Hair follicle dermal papilla cell (primary cell): ENCODE measurements at places on chromosomes 6 and 20. TPM values are rescaled to one million over a fixed set of nuclear protein-coding genes. Genes with fewer than 3 reads are reported as not detected.

Gene LIME1
- total RNA-seq: 4.5 and 4.6 TPM in 2 replicates

Gene BPIFB2
- total RNA-seq: not detected in 2 replicates

Gene VPS52
- 43.7 and 47.2 TPM in 2 replicates for total RNA-seq

Gene PPP1R3G
- total RNA-seq: 4.4 and 6.2 TPM in 2 replicates

Gene SSTR4
- total RNA-seq: 0.16 TPM in 1 of 2 replicates, not detected in the other

Gene SLC32A1
- not detected in 2 replicates for total RNA-seq

Gene TRAPPC3L
- total RNA-seq: 0.49 TPM in 1 of 2 replicates, not detected in the other

Gene CDKAL1
- total RNA-seq: 18.2 and 19.0 TPM in 2 replicates

Gene BCL2L1
- 77.1 and 98.5 TPM in 2 replicates for total RNA-seq

Gene SAMD10
- 0.49 TPM in 2 replicates for total RNA-seq

Gene POM121L2
- not detected in 2 replicates for total RNA-seq

Gene CRIP3
- not detected in 2 replicates for total RNA-seq

Gene RANBP9
- 35.3 and 45.8 TPM in 2 replicates for total RNA-seq

Gene MEI4
- under 0.01 TPM in 2 replicates for total RNA-seq

Gene MAK
- not detected in 2 replicates for total RNA-seq

Gene PACRG
- 0.24 and 1.6 TPM in 2 replicates for total RNA-seq

Gene VGLL2
- total RNA-seq: not detected in 2 replicates

Gene NKAIN4
- total RNA-seq: 0.61 TPM in 1 of 2 replicates, not detected in the other

Gene UNC5CL
- total RNA-seq: 0.12 TPM in 1 of 2 replicates, not detected in the other

Gene BMP2
- 0.73 and 1.8 TPM in 2 replicates for total RNA-seq

Gene TENT5A
- total RNA-seq: 50.0 and 61.7 TPM in 2 replicates
